ENCODE measurements at places on chromosomes 1 and 21. TPM values are rescaled to one million over a fixed set of nuclear protein-coding genes. Genes with fewer than 3 reads are reported as not detected.

RAB7B gene
- total RNA-seq, result 6.1 TPM

PAPPA2 gene
- total RNA-seq, result 0.25 TPM

GPR157 gene
- total RNA-seq, result 19.4 TPM

GPATCH2 gene
- 13.5 TPM for total RNA-seq

S100A2 gene
- total RNA-seq, result 470 TPM

OVAAL gene
- total RNA-seq, result not detected

KRTAP10-2 gene
- not detected for total RNA-seq

PLA2G2C gene
- total RNA-seq, result not detected

GRCh38 chr1:95119273-95119672, 2.1 kb downstream of the TLCD4 start:
- H3K36me3 ChIP-seq, result no peaks in the 10 kb centered on the region
- H3K27me3 ChIP-seq, result no peaks in the 10 kb centered on the region
- no peak for DNase-seq
- H3K4me3 ChIP-seq, result no peak overlapping the region
- H3K4me1 ChIP-seq, result peaks cover 12% of the 10 kb centered on the region

DNA sequence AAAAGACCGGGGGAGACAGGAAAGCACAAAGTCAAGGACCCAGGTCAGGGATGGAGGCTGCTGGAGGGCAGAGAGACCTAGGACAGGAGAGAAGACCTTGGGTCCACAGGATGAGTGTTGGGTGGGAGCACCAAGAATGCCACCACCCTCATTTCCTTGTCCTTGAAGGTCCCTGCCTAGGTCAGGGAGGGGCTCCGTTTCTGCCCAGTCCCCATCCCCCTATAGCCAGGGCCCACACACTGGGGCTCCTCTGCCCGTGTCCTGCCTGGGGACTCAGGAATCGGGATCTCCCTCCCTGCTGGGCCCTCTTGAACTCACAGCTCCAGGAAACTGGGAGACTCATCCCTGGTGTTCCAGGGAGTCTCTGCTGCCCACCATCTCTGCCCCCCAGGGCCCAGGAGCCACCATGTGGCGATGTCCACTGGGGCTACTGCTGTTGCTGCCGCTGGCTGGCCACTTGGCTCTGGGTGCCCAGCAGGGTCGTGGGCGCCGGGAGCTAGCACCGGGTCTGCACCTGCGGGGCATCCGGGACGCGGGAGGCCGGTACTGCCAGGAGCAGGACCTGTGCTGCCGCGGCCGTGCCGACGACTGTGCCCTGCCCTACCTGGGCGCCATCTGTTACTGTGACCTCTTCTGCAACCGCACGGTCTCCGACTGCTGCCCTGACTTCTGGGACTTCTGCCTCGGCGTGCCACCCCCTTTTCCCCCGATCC, 584 bp downstream of the TINAGL1 start:
- H3K4me3 ChIP-seq, result peak overlapping the region; percentile 57
- DNase-seq, result peak; percentile 87
- no peaks in the 10 kb centered on the region for H3K27me3 ChIP-seq
- no peaks in the 10 kb centered on the region for H3K36me3 ChIP-seq
- peaks cover 64% of the 10 kb centered on the region for H3K4me1 ChIP-seq

- no peak overlapping the region for H3K27ac ChIP-seq
- DNase-seq, result no peak
- peaks cover 16% of the 10 kb centered on the region for H3K4me1 ChIP-seq
- H3K4me3 ChIP-seq, result no peak overlapping the region
- H3K36me3 ChIP-seq, result no peaks in the 10 kb centered on the region
Measured at GRCh38 chr1:1137256-1138045, 21.6 kb upstream of the C1orf159 start.

DNA sequence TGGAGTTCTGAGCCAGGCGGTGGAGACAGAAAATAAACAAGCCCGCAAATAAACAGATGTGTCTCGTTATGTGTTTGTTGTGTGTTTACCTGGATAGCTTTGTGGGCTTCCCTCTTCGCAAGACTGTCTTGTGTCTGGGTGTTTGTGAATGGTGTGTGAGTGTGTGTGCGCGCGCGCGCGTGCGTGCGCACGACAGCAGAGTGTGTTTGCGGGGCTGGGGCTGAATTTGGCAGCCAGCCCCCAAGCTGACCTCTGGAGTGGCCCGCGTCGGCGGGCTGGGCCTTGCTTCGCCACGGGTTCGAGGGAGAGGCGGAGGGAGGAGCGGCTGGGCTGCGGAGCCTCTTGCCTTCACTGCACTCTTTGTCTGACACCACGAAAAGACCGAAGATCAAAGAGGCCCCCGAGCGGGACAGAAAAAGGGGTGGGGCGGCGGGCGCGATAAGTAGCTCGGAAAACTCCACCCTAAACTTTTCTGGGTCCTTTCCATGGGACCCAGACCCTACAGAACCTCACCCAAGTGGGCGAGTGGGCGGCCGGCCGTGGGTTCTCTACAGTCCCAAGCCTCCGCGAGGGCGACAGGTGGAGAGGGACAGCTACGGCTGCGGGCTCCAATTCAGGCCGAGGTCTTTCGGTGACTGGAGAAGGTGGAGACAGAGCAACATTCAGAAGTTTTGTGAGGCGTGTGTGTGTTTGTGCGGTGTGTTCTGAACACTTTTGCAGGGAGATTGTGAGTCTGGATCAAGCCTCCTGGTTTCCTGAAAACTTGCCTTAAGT, 14.5 kb downstream of the PAX7 start:
- H3K4me3 ChIP-seq, result no peak overlapping the region
- peaks cover 14% of the 10 kb centered on the region for H3K4me1 ChIP-seq
- no peaks in the 10 kb centered on the region for H3K36me3 ChIP-seq
- DNase-seq, result no peak

- H3K27me3 ChIP-seq, result no peaks in the 10 kb centered on the region
- H3K4me3 ChIP-seq, result no peak overlapping the region
Measured at GRCh38 chr1:179217943-179218507, 11.5 kb downstream of the ABL2 start.

- no peak overlapping the region for H3K4me3 ChIP-seq
- no peaks in the 10 kb centered on the region for H3K36me3 ChIP-seq
- H3K27me3 ChIP-seq, result no peaks in the 10 kb centered on the region
- no peaks in the 10 kb centered on the region for H3K4me1 ChIP-seq
Measured at GRCh38 chr1:118151312-118151937, 33.6 kb downstream of the SPAG17 start.

DNA sequence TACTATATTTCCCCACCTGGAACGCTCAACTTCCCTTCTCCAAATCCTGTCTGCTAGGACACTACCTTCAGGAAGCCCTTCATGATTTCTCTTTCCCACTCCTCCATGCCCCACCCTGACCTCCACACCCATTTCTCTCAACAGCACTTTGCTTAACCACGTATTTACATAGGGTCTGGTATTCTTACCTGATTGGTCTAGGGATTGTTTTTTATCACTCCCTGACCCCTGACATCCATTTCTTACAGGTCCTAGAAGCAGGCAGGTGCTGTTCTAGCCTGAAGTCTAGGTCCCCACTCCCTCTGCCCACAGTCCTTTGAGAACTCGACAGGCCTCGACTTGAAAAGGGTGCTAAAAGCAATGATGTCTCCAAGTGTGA, 47.5 kb downstream of the DMAP1 start:
- H3K4me1 ChIP-seq, result peaks cover 6% of the 10 kb centered on the region
- H3K27ac ChIP-seq, result no peak overlapping the region
- H3K36me3 ChIP-seq, result no peaks in the 10 kb centered on the region
- H3K27me3 ChIP-seq, result no peaks in the 10 kb centered on the region
- no peak for DNase-seq

GRCh38 chr1:55015123-55015522, 16.4 kb downstream of the BSND start:
- H3K4me1 ChIP-seq, result no peaks in the 10 kb centered on the region
- DNase-seq, result no peak
- no peak overlapping the region for H3K27ac ChIP-seq
- no peaks in the 10 kb centered on the region for H3K36me3 ChIP-seq
- no peak overlapping the region for H3K4me3 ChIP-seq

GRCh38 chr1:206925106-206925736, 3.5 kb upstream of the FCMR start:
- H3K4me3 ChIP-seq, result no peak overlapping the region
- DNase-seq, result no peak
- H3K27ac ChIP-seq, result no peak overlapping the region
- H3K36me3 ChIP-seq, result no peaks in the 10 kb centered on the region
- no peaks in the 10 kb centered on the region for H3K27me3 ChIP-seq

DNA sequence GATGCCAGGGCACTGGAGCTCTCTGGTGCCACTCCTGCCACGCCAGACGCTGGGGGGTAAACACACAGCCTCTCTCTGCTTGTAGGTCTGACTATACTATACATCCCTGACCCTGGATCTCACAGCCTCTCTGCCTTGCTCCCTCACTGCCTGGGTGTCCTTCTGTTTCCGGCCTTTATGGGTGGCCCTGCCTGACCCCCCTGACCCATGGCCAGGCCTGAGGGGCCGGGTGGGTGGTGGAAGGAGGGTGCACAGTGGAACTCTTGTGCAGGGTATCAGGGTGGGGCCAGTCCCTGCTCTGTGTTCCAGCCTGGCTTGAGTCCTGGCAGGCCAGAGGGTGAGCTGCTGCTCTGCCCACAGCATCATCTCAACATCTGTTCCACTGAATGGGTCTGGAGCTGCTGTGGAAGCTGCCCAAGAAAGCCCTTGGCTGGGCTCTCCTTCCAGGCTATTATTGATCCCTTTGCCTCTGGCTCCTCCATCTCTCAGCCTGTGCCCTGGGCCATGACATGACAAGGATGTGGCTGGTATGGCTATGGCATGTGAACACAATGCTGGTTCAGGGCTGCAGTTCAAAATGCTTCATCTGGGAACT, 17.2 kb upstream of the SYNC start:
- H3K27me3 ChIP-seq, result no peaks in the 10 kb centered on the region
- peaks cover 4% of the 10 kb centered on the region for H3K4me1 ChIP-seq
- no peaks in the 10 kb centered on the region for H3K36me3 ChIP-seq
